Suprapubic skin (tissue), 4 donors: ENCODE measurements at places on chromosomes 1 and 21.

- no peak for DNase-seq
Observed at GRCh38 chr1:83747853-83748482, 251.0 kb downstream of the TTLL7 start.

DNA sequence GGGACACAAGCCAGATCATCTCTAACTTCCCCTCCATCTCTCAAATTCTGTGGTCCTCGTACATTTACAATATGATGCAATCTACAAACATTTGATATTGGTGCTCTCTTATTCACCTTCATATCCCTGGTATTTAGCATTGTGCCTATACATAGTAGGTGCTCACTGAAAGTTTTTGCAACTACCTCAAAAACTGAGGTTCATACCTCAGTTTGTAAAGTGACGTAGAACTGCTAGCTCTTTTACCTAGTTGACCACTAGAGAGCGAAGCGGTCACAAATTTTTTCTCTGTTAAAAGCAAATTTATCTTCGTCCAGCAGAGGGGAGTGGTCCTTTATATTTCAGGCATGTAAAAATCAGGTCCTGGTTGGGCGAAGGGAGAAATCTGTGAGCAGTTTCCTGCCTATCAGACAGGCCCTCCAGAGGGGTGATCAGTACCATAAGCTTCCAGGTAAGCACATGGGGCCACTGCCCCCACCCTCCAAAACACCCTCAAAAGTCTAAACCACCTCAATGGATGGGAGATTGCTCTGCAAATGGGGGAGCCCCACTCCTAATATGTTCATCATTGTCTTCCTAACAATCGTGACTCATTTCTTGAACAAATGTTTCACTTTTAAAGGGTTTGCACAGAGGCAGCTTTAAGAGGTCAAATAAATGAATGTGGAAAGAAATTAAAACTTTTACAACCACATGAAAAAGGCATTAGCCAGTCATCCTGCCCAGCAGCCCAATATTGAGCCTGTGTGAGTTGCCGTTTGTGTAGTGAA is 10.6 kb upstream of the HLCS start:
- DNase-seq: no peak

DNA sequence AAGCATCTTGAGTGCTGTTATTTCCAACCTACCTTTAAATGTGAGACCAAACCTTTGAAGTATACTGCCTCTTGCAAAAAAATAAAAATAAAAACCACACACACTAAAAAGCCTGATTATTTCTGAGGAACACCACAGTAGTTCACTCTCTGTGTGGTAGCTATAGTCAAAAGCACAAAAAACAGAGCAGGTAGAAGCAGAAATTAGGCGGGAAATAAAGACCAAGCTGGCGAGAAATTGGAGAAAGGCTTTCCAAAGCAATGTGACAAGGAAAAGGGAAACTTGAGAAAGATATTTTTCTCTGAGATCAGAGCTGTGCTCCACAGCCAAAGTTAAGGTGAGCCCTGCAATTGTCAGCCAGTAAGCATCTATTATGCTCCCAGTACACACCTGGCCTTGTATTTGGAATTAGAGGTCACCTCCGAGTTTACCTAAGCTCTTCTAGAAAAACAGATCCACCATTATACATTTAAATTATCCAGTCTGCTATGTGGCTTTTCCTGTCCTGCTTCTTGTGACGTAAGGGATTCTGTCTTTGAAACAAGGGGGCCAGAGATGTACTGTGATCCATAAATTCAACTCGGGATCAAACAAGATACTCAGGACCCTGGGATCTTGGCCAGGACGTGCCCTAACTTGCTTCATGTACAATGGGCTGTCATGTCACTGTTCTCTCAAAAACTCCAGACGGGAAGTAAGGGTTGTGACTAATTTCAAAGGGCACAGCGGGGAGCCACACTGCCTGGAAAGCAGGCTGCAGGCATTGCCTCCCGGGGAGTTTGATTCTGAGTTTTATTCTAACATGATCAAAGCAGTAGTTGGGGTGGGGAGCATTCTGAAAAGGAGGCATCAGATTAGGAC is 39.8 kb upstream of the RAB4A start:
- no peak for DNase-seq

GRCh38 chr1:118023199-118023598 is 93.7 kb downstream of the WDR3 start:
- DNase-seq: no peak

DNA sequence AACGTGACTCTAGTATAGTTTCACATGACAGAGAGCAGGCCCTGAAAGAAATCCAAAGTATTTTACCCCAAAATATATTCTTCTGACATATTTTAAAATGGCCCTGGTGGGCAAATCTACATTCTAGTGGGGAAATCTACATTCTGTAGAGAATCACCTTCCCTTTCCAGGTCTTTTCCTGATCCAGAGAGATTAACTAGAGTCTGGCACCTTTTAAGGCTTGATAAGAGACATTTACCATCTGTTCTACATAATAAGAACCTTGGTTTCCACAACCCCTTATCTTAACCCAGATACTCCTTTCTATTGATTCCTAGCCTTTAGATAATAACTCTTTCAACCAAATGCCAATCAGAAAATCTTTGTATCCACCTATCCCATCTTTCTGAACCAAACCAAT is 17.0 kb upstream of the L1TD1 start:
- DNase-seq: no peak

- DNase-seq: no peak
Observed at GRCh38 chr1:72845981-72846380, 563.6 kb upstream of the NEGR1 start.
